ENCODE measurements at places on chromosomes 11 and 22. TPM values are rescaled to one million over a fixed set of nuclear protein-coding genes. Genes with fewer than 3 reads are reported as not detected.

DNA sequence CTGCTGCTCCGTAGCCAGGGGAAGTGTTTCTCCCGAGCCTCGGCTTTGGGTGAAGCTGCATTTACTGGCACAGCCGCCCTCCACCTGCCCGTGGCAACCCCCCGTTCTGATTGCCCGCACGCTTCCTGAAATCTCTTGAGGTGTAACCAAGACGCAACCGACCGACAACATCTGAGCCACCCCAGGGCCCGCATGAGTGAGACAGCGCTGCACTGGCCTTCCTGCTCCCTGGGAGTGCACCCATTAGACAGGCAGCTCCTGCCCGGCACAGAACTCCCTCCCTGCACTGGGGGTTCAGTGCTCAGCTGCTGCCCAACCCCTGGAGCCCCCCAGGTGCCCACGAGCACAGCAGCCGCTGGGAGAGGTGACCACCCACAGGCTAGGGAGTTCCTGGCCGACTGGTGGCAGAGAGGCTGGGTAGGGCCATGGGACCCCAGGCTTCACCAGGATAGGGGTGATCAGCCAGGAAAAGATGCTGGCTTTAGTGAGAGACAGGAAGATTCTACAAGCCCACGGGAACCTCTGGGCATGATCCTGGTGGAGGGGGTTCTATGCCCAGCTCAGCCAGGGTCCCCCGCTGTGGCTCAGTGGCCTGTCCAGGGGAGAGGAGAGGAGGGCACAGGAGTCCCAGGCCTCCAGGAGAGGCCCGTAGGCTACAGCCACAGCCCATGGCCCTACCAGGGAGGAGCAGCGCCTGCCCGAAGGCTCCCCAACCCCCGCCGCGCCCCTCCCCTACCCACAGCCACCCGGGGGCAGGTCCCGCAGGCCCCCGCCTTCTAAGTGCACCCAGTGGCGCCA is 14.6 kb downstream of the PLXNB2 start:
- DNase-seq = peak; percentile 56

DNA sequence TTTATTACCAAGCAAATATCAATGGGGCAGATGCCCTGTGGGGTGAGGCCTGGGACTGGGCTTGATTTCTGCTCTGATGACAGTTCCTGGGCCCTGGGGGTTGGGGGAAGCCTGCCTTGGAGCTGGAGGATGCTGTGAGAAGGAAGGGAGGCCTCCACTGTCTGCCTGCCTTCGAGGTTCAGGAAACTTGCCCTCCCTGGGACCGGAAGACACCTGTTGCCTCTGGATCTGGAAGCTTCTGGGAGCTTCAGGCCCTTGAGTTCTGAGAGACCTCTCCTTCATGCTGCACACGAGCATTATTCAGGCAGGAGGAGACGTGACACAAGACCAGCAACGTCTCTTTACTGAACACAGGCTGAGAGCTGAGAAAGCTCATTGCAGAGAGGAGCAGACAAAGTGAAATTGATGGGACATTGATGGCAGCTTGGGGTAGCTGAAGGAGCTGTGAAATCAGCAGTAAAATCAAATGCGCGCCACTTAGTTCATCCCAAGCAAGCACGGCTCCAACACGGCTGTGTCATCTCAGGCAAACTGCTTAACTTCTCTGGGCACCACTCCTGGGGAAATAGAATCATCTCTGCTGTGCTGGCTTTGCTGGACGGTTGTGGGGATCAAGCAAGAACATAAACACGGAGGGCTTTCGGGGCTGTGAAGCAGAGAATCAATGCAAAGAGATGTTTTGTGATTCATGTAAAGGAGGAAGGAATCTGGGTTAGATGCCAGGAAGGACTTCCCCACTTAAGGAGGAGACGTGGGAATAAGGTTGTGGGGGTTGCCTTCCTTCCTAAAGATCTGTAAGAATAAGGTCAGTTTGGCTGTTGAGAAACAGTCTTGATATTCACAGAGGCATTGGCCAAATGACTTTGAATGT is 64.5 kb downstream of the TP53I11 start:
- no peak for DNase-seq

DNA sequence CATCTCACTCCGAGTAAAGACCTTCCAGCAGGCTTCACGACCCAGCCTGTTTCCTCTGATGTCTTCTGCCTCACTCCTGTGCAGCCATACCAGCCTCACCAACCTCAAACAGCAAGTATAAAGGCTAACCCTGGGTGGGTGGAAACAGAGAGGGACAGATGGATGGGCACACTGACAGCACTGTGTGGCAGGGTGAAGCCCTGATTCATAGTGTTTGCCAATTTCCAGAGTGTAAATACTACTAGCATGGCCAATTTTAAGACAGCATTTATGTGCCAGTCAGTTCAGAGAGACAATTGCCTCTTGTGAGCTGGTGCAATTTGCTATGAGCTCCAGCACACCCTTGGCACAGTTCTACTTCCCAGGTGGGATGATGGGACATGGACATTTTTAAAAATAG is 21.5 kb downstream of the TST start:
- DNase-seq = no peak

Gene TMEM191B
- 0.94 TPM for total RNA-seq
